ENCODE measurements at places on chromosomes 13 and 19. TPM values are rescaled to one million over a fixed set of nuclear protein-coding genes. Genes with fewer than 3 reads are reported as not detected.

- H3K36me3 ChIP-seq = peaks cover 20% of the 10 kb centered on the region
- DNase-seq = no peak
- no peak overlapping the region for H3K4me3 ChIP-seq
- H3K4me1 ChIP-seq = peaks cover 49% of the 10 kb centered on the region
These were observed 87.1 kb downstream of the ARHGEF7 start for GRCh38 chr13:111202156-111202621.

Gene SRRM5
- 0.63 TPM for total RNA-seq

DNA sequence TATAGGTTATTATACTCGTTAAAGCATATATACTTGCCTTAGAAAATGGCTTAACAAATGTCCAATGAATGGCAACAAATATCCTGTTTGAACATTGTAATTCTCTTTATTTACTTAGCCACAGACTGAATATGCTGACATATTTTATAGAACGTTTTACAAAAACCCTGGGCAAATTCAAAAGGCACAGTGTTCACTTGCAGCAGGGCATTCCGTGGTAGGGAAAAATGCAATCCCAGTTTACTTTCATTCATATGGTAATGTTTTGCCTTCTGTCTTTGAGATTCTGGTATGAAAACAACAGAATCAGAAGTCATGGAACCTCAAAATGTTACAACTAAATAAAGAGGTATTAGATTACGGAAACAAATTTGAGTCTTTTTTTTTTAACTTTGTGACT is 56.2 kb upstream of the MYCBP2 start:
- H3K36me3 ChIP-seq = no peaks in the 10 kb centered on the region
- peaks cover 10% of the 10 kb centered on the region for H3K27me3 ChIP-seq
- H3K27ac ChIP-seq = no peak overlapping the region
- H3K4me3 ChIP-seq = no peak overlapping the region
- no peak for DNase-seq

Gene NCLN
- total RNA-seq = 53.0 TPM

- H3K36me3 ChIP-seq = peaks cover 2% of the 10 kb centered on the region
- DNase-seq = no peak
- H3K27me3 ChIP-seq = peaks cover 73% of the 10 kb centered on the region
- no peak overlapping the region for H3K27ac ChIP-seq
- peak overlapping the region; percentile 18 for H3K4me3 ChIP-seq
- peaks cover 30% of the 10 kb centered on the region for H3K4me1 ChIP-seq
These were observed 3.3 kb downstream of the LYL1 start for GRCh38 chr19:13099073-13099999.

- H3K27me3 ChIP-seq = peaks cover 29% of the 10 kb centered on the region
- no peak overlapping the region for H3K4me3 ChIP-seq
- no peaks in the 10 kb centered on the region for H3K36me3 ChIP-seq
- no peak for DNase-seq
These were observed 176.0 kb downstream of the FGF14 start for GRCh38 chr13:102225892-102226291.

DNA sequence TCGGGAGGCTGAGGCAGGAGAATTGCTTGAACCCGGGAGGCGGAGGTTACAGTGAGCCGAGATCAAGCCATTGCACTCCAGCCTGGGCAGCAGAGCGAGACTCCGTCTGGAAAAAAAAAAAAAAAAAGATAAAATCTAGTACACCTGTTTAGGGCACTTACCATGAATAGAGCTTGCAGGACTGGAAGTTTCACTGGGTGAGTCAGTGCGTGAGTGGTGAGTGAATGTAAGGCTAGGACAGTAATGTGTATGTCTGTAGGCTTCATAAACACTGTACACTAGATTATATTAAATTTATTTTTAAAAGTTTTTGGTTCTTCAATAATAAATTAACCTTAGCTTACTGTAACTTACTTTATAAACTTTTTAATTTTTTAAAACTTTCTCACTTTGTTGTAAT is 22.9 kb downstream of the PPP5C start:
- no peak for DNase-seq
- H3K27ac ChIP-seq = no peak overlapping the region
- H3K4me1 ChIP-seq = peaks cover 14% of the 10 kb centered on the region
- H3K4me3 ChIP-seq = no peak overlapping the region
- H3K36me3 ChIP-seq = peaks cover 12% of the 10 kb centered on the region
- H3K27me3 ChIP-seq = no peaks in the 10 kb centered on the region

Gene CEBPA
- 8.5 TPM for total RNA-seq

Gene PTH2
- total RNA-seq = not detected

Measured in mesothelial cell of epicardium (in vitro differentiated cells).